IMR-90 (cell line): ENCODE measurements at places on chromosomes 11 and 22. TPM values are rescaled to one million over a fixed set of nuclear protein-coding genes. Genes with fewer than 3 reads are reported as not detected.

The OR2AG2 gene
- total RNA-seq = 0.28 and 0.54 TPM in 2 replicates

DNA sequence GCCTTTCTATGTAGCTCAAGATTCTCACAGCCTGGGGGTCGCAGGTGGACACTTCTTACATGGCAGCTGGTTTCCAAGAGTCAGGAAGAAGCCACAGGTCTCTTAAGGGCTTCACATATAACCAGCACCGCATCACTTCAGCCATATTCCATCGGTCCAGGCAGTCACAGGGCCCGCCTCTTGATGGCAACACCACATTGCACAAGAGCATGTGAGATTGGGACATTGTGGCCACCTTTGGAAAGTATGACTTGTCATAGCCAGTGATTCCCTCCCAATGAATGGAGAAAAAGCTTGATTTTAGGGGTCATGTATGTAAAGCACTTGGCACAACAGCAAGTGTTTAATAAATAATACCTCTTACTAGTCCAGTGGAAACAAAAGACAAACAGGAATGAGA lies 98.3 kb downstream of the NCAM1 start:
- no peak for DNase-seq

DNA sequence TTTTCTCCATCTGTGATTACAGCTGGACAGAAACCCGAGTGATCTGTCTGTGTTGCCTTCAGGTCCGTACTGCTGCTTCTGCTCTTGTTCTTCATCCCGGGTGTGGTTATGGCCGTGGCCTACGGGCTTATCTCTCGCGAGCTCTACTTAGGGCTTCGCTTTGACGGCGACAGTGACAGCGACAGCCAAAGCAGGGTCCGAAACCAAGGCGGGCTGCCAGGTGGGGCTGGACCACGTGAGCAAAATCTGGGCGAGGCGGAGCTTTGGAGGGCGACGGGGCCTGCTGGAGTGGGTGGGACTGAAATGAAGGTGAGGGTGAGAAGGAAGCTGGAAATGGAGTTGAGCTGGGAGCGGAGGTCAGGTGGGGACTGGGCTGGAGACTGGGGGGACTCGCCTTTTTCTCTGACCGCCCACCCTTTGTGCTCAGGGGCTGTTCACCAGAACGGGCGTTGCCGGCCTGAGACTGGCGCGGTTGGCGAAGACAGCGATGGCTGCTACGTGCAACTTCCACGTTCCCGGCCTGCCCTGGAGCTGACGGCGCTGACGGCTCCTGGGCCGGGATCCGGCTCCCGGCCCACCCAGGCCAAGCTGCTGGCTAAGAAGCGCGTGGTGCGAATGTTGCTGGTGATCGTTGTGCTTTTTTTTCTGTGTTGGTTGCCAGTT lies 11.1 kb downstream of the CCKBR start:
- no peak for DNase-seq

The CNGA4 gene
- total RNA-seq = under 0.01 TPM in 1 of 2 replicates, not detected in the other

- peak; percentile 28 for DNase-seq
Observed at GRCh38 chr11:43359422-43359818, 700 bp downstream of the TTC17 start.
